Muscle of leg (tissue), 16 donors: ENCODE measurements at places on chromosomes 5 and 9. TPM values are rescaled to one million over a fixed set of nuclear protein-coding genes. Genes with fewer than 3 reads are reported as not detected.
A peak's percentile ranks its signal among the peaks of the same experiment; 100 is the strongest.

GRCh38 chr9:129726322-129727160 lies 26.3 kb downstream of the PTGES start:
- peaks cover 25% of the 10 kb centered on the region for H3K4me1 ChIP-seq
- DNase-seq, result peak; percentile 90
- H3K36me3 ChIP-seq, result no peaks in the 10 kb centered on the region
- no peak overlapping the region for H3K4me3 ChIP-seq
- no peaks in the 10 kb centered on the region for H3K27me3 ChIP-seq

TICAM2 gene
- total RNA-seq, result 3.3 TPM

DNA sequence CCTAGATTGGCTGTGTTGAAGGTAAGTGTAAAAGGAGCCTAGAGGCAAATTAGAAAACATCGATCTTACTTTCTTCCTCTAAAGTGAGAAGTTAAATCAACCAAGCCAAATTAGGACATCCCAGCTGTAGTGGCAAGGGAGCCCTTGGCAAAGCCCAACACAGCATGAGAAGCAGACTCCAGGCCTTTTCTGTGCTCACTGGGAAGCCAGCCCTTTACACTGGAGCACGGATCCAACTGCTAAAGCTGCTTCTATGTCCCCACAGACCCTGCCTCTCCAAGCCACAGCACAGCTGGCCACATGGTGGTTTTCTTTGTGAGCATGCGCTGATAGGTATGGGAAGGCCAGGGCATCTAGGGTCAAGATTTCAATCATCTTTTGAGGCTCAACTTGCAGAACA lies 94.1 kb downstream of the APBA1 start:
- DNase-seq, result peak; percentile 89
- peaks cover 10% of the 10 kb centered on the region for H3K4me1 ChIP-seq
- H3K4me3 ChIP-seq, result no peak overlapping the region
- H3K27ac ChIP-seq, result no peak overlapping the region

- H3K4me3 ChIP-seq, result no peak overlapping the region
- no peak for DNase-seq
- H3K36me3 ChIP-seq, result no peaks in the 10 kb centered on the region
- H3K27me3 ChIP-seq, result no peaks in the 10 kb centered on the region
- H3K27ac ChIP-seq, result no peak overlapping the region
- H3K4me1 ChIP-seq, result no peaks in the 10 kb centered on the region
Observed at GRCh38 chr5:126053630-126054029, 369.6 kb upstream of the GRAMD2B start.
